ENCODE measurements at places on chromosomes 7 and 10.

GRCh38 chr7:135211179-135211945 is at the start of gene WDR91:
Gene WDR91 (minus strand): TSS chr7:135211526. CDS start chr7:135211502, 24 bp downstream.
- peak; percentile 86 for DNase-seq

DNA sequence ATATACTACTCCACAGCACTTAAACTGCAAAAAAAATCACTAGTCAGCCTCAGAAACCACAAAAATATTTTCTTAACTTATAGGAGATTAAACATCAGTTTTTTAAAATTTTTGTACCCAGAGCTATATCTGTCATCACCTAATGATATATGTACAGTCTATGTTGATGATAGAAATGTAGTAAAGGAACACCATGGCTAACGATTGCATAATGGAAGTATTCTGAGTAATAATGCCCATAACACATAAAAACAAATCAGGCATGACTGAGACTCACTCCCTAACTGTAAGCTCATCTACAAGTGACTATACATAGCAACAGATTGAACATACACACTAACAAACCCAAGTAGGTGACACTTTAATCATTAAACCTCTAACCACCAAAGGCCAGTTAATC is 51.3 kb downstream of the TSPAN12 start:
- DNase-seq = no peak

DNA sequence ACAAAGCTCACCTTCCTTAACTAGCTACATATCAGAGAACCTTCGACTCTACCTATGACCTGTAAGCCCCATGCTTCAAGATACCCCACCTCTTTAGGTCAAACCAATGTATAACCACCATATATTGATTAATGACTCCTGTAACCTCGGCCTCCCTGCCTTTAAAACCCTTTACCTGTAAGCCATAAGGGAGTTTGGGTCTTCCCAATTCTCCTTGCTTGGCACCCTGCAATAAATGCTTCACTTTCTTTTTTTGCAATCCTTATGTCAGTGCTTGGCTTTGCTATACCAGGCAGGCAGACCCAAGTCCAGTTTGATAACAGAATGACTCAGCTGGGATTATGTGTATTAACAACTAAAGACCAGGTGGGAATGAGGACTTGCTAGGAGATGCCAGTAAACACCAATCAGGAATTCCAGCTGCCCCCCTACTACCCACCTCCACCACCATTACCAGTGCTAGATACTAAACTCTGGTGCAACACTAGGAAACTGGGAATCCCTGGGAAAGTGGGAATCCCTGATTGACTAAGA is 22.0 kb upstream of the SLC35G1 start:
- DNase-seq = no peak

DNA sequence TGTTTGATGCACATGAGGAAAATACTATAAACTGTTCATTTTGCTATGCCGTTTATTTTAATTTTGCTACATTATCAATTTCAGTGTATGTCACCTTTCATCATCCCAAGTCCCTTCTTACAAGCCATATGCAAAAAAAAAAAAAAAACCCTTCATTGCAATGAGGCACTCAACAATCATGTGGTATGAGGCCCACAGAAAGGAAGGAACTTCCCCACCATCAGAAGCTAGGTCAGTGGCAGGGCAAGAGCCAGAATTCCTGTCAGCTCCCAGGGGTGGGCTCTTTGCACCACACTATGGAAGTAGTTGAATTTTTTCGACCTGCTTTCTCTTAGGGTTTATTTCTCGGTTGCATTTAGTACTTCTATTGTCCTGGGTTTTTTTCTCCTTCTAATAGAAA is 75.4 kb downstream of the NOC3L start:
- no peak for DNase-seq

DNA sequence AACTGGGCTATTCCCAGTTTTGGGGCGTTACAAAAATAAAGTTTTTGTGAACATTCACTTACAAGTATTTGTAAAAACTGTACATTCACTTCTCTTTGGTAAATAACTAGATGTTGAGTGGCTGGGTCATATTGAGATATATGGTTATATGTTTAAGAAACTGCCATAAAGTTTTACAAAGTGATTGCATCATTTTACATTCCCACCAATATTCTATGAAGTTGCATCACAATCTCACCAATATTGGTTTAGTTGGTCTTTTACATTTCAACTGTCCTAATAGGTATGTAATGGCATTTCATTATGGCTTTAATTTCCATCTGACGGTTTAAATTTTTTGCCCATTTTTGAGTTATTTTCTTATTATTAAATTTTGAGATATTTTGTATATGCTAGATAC is 251.7 kb upstream of the GNAI1 start:
- DNase-seq = no peak

GRCh38 chr7:74356589-74357315 is 67.5 kb downstream of the CLIP2 start:
- DNase-seq = no peak

GRCh38 chr7:36659172-36659516 is 65.2 kb downstream of the AOAH start:
- DNase-seq = no peak

- DNase-seq = no peak
Measured at GRCh38 chr7:1087465-1087814, 473 bp upstream of the GPER1 start.

GRCh38 chr7:158586499-158587161 is 993 bp downstream of the PTPRN2 start:
- no peak for DNase-seq

GRCh38 chr10:46229144-46229563 is 57.6 kb upstream of the ANTXRL start:
- DNase-seq = no peak

GRCh38 chr7:98745722-98746318 is 124.0 kb downstream of the TMEM130 start:
- peak; percentile 8 for DNase-seq

DNA sequence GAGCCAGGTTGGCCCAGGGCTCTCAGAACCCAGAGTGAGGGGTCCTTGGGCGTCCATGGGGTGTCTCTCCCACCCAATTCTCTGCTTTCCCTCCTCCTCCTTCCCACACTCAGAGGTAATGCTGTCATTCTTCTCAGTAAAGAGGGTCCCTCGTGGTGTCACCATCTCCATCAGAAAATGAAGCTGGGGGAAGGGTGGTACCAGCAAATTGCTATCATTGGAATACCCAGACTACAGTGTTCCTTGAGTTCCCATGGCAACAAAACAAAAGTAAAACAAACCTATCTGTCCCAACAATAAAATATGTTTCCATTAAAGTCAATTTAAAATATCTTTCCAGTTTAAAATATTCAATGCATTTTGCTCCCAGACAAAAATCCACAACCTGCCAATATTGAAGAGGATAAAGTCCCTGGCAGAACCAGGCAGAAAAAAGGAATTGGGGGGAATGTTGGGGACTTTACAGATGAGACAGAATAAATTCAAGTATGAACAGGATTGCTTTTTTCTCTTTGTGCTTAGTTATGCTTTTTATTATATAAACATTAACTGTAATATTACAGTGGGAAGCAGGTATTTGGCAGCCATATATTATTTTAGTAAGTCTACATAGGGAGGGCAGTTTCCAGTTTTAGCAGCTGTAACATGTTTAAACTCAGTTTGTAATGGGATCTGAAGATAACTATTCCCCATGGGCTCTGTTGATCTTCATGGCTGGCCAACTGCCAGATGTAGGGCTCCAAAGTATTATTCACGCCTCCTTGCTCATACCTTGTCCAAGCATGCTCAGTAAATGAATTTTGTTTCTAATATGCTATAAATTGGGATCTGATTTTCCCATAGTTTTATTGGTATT is 182.1 kb downstream of the ARID5B start:
- no peak for DNase-seq

GRCh38 chr10:129683920-129684319 is 216.9 kb downstream of the MGMT start:
- DNase-seq = no peak

- DNase-seq = no peak
Measured at GRCh38 chr7:34417781-34418180, 240.2 kb upstream of the NPSR1 start.

GRCh38 chr10:1377740-1378397 is 321.7 kb downstream of the WDR37 start:
- DNase-seq = no peak

- DNase-seq = no peak
Measured at GRCh38 chr7:95095966-95096540, 188.7 kb downstream of the PPP1R9A start.

DNA sequence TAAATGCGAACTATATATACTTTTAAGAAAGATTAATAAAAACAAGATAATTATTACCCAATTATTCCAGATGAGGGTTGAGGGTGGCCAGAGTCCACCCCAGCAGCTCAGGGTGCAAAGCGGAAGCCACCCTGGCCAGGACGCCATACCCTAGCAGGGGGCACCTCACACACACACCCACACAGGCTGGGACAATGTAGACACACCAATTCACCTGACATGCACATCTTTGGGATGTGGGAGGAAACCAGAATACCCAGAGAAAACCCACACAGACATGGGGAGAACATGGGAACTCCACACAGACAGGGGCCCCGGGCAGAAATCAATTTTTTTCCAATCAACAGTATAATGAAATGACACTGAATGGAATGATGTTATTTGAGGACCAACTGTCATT is 86.0 kb downstream of the RTKN2 start:
- DNase-seq = no peak

- no peak for DNase-seq
Measured at GRCh38 chr10:71472466-71472865, 75.7 kb downstream of the CDH23 start.

- DNase-seq = no peak
Measured at GRCh38 chr10:97215619-97216260, 30.0 kb upstream of the SLIT1 start.

- no peak for DNase-seq
Measured at GRCh38 chr7:158926348-158926747, 70.0 kb downstream of the DYNC2I1 start.

DNA sequence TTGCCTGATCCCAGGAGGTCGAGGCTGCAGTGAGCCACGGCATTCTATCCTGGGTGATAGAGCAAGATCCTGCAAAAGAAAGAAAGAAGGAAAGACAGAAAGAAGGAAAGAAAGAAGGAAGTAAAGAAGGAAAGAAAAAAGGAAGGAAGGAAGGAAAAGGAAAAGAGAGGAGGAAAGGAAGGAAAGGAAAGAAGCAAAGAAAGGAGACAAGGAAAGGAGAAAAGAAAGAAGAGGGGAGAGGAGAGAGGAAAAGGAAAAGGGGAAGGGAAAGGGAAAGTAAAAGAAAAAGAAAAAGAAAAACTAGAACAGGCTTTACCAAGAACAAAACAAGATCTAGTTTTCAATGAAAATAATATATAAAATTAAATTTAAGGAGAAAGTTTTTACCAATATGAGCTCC is 15.0 kb downstream of the NEBL start:
- no peak for DNase-seq

GRCh38 chr10:3495281-3495680 is 289.7 kb downstream of the KLF6 start:
- no peak for DNase-seq

DNA sequence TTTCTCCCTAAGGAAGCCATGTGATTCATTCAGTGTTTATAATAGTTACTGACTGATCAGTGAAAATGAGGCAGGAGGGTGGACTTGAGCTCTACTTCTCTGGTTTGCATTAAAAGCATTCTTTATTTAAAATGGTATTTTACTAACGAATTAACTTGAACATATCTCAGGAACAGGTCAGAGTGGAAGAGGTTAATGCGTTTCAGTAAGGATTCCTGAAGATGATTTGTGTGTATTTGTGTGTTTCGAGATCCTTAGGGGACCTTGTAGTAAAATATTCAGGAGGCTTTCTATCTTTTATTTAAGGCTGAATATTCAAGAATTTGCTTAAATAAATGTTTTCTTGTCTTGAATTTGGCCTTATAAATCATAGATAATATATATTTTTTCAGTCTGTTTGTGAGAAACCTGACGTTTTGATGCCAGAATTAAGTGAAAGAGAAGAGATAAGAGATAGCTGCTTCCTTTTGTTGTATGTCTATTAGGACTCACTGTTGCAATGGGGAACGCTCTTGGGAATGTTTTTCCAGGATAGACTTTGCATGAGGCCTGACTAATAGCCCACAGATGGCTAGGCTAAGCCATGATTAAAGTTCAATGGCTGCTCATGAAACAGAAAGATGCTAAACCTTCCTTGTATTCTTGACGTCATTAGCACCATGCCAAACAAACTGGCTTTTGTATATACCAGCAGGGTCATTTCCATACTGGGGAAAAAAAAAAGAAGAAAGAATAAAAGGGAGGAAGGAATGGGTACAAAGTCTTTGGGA is 93.8 kb upstream of the MTPN start:
- no peak for DNase-seq

DNA sequence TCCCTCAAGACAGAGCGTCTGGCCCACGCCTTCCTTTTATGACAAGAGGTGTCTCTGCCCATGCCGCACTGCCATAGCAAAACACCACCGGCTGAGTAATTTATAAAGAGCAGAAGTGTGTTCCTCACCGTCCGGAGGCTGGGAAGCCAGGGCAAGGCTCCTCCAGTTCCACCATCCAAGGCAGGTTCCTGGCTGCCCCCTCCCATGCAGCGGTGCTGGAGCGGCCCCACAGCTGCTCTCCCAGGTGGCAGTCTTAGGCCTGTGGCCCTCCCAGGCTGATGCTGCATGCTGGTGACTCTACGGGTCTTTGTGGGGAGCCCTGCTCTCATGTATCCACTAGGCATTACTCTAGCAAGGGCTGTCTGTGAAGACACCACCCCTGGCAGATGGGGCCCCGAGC is 113.1 kb downstream of the TCERG1L start:
- no peak for DNase-seq

GRCh38 chr10:77494327-77494726 is 143.3 kb downstream of the KCNMA1 start:
- DNase-seq = no peak

DNA sequence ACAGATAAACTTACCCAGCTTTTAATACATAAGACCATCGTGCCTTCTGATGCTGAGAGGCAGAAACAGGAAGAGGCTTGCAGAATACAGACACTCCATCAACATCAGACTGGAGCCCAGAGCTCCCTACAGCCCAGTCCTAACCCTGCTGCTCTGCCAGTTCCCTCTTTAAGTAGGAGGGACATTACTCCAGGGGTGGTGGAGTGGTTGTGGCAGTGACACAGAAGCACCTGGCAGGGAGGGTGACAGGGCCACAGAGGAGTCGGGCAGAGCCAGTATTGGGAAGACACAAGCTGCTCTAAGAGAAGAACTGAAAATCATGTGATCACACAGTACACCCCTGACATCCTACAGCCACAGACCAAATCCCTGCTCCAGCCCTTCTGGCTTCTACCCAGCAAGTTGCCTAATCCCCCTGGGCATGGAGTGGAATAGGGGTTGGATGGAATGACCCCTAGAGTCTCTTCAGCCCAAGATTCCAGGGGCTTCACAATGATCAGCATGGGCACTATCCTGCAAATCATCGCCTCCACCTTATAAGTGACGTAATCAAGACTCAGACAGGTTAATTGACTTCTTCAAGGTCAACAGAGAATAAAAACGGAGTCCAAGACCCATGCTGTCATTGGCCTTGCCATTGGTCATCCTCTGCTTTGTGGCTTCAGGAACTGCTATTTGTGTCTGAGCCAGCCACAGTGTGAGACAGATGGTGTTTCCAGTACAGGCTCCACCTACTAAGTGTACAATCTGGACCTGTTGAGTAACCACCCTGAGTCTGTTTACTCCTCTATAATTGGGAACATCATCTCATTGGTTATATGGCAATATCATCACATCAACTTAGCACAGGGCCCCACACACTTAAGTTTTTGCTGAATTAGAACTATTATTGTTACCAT is 61.1 kb upstream of the ZMIZ1 start:
- DNase-seq = no peak
